ENCODE measurements at places on chromosomes 2 and 18.

DNA sequence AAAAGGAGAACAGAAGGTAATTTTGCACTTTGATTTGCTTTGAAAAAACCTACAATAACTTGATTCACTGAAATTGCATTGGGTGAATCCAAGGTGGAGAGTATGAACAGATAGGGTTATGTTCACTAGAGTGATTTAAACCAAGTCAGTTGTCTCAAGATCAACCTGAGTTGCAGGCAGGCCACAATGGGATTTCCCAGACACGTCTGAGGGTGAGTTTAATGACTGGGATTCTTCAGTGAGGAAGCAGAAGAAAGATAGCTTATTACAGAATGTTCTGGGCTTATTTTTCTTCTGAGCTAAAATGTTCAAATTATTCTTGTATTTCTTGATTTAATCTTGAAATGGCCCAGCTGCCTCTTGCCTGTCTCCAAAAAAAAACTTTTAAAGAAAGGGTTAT, 20.1 kb downstream of the COL4A4 start:
- DNase-seq = no peak

GRCh38 chr2:175187378-175187777, 5.9 kb upstream of the ATP5MC3 start:
- DNase-seq = no peak

GRCh38 chr2:183214680-183215079, 90.4 kb downstream of the NUP35 start:
- DNase-seq = no peak

GRCh38 chr2:241351640-241352031, 4.4 kb upstream of the FARP2 start:
- no peak for DNase-seq

GRCh38 chr2:102880731-102881130, 118.9 kb downstream of the TMEM182 start:
- no peak for DNase-seq

GRCh38 chr18:12803069-12803936, 80.7 kb downstream of the PTPN2 start:
- DNase-seq = no peak

DNA sequence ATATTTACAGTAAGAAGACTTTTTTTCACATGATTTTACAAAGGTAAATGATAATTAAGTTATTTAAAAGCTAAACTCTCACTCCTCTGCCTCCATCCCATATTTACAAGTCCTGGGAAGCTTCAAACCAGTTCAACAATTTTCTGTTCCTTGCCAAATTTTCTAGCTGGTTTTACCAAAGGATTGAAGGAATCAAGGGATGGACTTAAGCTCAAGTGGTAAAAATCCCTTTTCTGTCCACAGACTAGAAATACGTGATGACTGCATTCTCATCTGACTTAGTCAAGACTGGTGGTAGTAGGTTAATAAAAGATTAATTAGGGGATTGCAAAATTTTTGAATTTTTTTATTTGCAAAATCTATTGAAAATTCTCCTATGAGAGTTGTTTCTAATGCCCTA, 297.3 kb downstream of the MTX2 start:
- no peak for DNase-seq

GRCh38 chr18:7658701-7659100, 91.6 kb downstream of the PTPRM start:
- DNase-seq = no peak

- DNase-seq = no peak
These were observed 10.7 kb downstream of the DTYMK start for GRCh38 chr2:241675885-241676284.

DNA sequence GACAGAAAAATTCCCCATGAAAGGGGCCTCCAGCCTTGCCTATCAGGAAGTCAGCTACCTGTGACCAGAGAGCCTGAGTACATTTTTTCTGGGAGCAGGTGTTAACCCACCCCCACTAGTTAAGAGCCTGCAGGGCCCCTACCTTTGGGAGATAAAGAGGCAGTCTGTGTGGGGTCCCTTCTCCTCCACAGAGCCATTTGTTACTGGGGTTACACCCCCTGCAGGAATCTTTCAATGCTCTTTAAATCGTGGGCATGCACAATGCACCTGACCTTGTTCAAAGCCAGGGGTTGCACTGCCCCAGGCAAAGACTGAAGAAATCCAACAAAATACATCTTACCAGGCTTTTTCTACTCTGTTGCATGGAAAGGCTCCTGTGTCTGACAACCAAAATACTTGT, 15.7 kb upstream of the LYPD6 start:
- DNase-seq = no peak

GRCh38 chr2:61017003-61017555, 441 bp upstream of the PEX13 start:
- peak; percentile 91 for DNase-seq

GRCh38 chr2:159150280-159150746, 136.2 kb downstream of the WDSUB1 start:
- DNase-seq = no peak

- no peak for DNase-seq
These were observed 634.0 kb upstream of the FSHR start for GRCh38 chr2:49788300-49788699.

DNA sequence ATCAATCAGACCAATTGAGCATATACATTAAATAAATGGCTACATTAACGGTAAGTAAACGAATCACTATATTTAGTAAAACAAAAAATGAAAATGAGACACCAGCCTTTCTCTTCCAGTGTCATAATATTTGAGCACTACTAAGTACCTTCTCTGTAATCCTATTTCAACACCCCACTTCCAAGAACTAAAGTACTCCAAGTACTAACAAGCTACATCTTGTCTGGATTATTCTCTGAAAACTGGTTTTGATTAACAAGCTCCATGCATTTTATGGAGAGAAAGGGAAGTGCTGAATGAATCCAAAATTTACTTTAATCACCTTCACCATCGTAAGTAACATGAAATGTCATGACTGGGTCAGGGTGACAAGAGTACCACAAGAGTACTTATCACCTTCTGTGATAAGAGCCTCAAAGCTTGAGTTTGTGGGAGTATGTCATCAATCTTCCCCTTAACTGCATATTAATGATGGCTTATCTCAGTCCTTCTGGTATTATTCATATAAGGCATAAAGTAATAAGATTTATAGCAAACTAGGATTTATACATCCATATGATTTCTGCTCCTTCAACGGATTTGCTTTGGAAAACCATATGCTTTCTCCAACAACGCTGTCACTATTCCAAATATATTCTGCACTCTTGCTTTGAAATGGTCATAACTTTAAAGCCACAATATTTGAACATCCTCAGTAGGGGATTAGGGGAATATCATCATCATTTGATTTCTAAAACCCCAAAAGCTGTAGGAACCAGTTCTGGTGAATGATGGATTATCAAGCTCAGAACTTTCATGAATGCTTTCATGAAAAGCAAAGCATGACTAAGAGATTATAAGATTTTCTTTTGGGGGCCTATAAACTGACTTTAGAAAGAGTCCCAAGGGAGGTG, 127.0 kb downstream of the ANTXR1 start:
- peak; percentile 38 for DNase-seq

DNA sequence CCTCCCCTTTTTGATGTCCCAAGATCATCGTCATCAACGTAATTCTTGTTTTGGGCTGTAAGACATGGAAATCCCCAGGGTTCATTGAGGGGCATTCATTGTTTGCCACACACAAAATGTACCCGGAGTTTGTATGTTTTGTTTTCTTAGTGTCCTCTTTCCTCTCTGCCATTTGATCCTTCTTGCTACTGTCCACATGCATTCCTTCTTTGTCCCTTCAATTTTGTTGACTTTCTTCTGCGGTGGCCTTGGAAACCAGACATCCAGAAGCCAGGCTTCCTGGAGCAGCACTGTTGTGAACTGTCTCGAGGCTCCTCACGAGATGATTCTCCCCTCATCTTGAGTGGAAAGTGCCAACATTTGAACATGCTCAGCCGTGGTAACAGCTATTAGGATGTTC, 24.8 kb downstream of the IGFBP2 start:
- DNase-seq = peak; percentile 59

DNA sequence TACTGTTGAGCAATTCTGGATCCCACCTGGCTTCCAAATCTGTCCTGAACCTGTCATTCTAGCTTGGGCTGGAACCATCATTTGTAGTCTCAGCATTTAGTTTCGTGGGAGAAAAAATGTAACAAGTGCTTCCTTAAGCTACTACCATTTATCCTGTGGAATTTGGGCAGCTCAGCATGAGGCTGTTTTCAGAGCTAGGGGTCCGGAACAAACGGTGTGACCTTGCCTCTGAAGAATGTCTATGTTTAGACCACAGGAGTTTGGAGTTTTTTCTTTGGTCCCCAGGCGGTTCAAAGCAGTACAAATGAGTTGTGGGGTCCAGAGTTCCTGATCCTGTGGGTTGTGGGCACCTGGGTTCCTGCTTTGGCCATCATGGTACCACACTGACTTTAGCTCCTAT, 59.1 kb upstream of the TMEM178A start:
- DNase-seq = no peak

DNA sequence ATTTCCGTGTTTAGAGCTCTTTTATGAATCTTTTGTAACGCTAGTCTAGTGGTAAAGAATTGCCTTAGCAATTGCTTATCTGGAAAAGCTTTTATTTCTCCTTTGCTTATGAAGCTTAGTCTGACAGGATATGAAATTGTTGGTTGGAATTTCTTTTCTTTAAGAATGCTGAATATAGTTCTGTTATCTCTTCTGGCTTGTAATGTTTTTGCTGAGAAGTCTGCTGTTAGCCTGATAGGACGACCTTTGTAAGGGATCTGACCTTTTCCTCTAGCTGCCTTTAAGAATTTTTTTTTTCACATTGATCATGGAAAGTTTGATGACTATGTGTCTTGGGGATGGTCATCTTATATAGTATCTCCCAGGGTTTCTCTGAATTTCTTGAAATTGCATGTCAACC, 101.1 kb downstream of the TRABD2A start:
- no peak for DNase-seq

GRCh38 chr2:54422072-54422581, 34.0 kb upstream of the SPTBN1 start:
- no peak for DNase-seq

GRCh38 chr2:240642061-240642805, 17.0 kb downstream of the GPR35 start:
- no peak for DNase-seq

- DNase-seq = peak; percentile 25
These were observed 3.8 kb downstream of the FN1 start for GRCh38 chr2:215431778-215432758.

DNA sequence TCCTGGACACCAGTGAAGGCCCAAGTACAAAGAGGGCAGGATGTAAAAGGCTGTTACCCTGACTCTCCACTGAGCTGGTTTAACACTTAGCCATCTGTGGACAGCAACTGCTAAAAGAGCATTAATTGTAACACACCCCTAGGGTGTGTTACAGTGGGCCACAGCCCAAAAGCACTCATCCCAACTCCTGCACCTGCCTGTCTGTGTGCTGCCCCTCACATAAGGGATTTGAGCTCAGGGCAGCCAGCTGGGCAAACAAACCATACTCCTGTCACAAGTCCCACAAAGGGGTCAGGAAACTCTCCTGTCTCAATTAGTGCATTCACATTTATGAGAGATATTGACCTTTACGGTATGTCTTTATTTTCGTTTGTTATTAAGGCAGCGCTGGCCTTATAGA, 833.1 kb upstream of the NXPH2 start:
- DNase-seq = no peak

GRCh38 chr2:198314559-198315153, 510.3 kb downstream of the PLCL1 start:
- DNase-seq = peak; percentile 88

DNA sequence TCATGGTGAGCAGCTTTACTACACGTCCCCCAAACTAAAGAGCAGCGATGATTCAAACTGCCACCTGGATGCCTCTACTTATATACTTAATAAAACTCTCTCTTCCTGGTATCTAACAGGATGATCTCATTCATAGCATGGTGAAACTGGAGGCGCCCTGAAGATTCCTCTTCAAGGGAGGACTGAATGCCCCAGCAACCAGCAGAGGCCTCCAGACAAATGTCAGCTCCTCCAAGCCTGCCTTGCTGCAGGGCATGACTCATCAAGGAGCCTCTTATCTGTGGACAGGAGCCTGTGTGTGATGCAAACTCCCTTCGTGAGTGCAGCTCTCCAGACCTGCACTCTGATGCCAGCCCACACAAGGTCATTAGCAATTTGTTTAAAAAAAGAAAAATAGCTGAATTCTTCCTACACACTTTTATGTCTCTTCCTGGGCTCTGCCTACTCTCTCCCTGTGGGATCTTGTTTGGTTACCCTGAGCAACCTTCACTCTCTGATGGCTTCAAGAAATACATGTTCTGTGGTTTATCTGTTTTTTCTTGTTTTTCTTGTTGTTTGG, 30.2 kb downstream of the LONRF2 start:
- DNase-seq = peak; percentile 92

DNA sequence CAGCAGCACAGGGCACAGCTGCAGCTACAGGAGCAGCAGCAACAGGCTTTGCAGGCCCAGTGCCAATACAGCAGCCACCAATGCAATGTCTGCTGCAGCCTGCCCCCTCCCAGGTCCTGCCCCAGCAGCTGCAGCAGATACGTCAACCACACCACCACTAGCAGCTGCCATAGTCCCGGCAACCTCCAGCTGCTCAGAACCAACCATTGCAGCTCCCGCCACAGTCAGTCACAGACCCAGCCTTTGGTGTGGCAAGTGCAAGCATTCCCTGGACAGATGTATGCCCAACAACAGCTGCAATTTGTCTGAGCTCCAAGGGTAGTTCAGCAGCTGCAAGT, 53.3 kb upstream of the TUBA3E start:
- no peak for DNase-seq

DNA sequence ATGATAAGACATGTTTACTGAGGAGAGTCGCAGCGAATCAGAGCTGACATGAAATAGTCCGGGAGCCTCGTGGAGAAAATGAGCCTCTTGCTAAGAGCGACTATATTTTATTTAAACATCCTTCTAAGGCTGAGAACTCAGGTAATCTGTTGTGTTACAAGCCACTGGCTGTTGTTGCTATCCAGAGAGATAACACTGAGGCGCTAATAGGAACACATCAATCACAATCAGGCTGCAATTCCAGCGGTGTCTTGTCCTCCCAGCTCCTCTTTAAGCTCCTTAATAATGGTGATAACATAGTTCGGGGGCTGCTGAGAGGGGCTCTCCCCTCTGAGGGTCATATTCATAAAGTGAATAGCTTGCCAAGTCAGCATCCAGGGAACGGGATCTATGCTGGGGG, 95.1 kb downstream of the INSIG2 start:
- DNase-seq = no peak

- no peak for DNase-seq
These were observed 168.2 kb downstream of the ICOS start for GRCh38 chr2:204104811-204105210.

DNA sequence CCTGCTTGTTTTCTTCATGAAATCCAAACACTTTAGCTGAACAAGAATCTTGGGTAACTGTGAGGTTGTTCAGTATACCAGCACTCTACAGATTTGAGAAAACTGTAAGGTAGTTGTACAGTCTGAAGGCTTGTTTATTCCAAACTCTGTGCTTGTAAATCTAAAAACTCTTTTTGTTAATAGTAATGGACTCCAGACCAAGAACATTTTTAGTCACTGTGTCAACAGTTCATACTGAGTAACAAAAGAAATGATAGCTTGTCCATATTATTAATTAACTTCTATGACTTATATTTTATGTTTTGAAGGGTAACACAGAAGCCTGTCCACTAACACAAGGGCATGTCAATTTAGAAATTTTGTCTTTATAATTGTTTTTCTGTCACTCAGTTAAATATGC, 72.2 kb upstream of the KYNU start:
- DNase-seq = no peak

All from adipocyte (in vitro differentiated cells).